ENCODE measurements at places on chromosomes 4 and X. TPM values are rescaled to one million over a fixed set of nuclear protein-coding genes. Genes with fewer than 3 reads are reported as not detected.

PAGE1 gene
- total RNA-seq, result not detected

SORBS2 gene
- total RNA-seq, result not detected

PCDH19 gene
- total RNA-seq, result under 0.01 TPM

CORIN gene
- 44.7 TPM for total RNA-seq

MAGEA8 gene
- total RNA-seq, result not detected

ZXDA gene
- 1.7 TPM for total RNA-seq

FUNDC2 gene
- total RNA-seq, result 55.6 TPM

AADAT gene
- total RNA-seq, result 8.1 TPM

TLR2 gene
- not detected for total RNA-seq

DMP1 gene
- not detected for total RNA-seq

HEPH gene
- total RNA-seq, result 2.0 TPM

MAGEB17 gene
- total RNA-seq, result not detected

HTN1 gene
- not detected for total RNA-seq

ANXA5 gene
- total RNA-seq, result 804 TPM

P2RY8 gene
- not detected for total RNA-seq

PRDM8 gene
- total RNA-seq, result 29.1 TPM

CXorf49 gene
- total RNA-seq, result not detected

UGT2B11 gene
- total RNA-seq, result not detected

SPARCL1 gene
- total RNA-seq, result not detected

TCEAL3 gene
- total RNA-seq, result 42.7 TPM

TMEM35A gene
- 2.7 TPM for total RNA-seq

GATA1 gene
- total RNA-seq, result not detected

GLUD2 gene
- total RNA-seq, result 0.53 TPM
